Astrocyte (in vitro differentiated cells and primary cell): ENCODE measurements at places on chromosomes 16 and 17. TPM values are rescaled to one million over a fixed set of nuclear protein-coding genes. Genes with fewer than 3 reads are reported as not detected.

DNA sequence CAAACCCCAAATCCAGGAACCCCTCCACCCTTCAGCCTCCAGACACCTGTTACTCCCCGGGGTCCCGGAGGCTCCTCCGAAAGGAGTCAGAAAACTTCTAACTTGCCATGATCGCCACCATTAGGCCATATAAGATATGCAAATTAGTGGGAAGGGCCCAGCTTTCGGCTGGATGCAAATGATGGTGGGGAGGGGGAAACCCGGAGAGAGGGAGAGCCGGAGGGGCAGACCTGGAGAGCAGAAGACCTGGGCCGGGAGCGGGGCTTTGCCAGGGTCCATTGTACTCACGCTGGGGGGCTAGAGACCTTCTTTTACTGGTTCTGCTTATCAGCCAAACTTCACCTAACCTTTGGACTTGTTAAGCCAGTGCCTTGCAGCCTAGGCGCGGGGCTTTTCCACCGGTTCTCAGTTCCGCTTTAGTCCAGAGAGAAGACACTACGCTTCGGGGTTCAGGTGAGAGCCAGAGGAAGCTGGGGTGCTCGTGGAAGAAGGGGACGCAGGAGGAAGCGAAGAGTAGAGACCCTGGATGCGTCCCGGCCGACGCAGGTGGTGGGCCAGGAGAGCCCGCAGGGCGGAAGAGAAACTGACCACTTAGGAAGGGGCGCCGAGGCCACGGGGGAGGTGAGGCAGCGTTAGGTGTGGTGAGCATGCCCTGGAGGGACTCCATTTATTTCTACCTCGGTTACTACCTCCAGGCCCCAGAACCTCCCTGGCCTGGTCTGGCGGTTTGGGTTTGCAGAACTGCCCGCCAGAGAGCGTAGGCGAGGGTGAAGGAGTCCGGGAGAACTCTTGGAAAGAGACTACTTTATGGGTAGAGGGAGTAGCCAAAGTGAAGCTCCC, at the start of gene HNF1B:
TSS of gene HNF1B (minus strand) at position 99 of the 840 bp plus-strand sequence. CDS start 175 bp downstream, outside the sequence.
- DNase-seq, result no peak

The C16orf92 gene
- total RNA-seq, result not detected in 2 replicates

The GLIS2 gene
- 16.5 and 18.9 TPM in 2 replicates for total RNA-seq

- DNase-seq, result no peak
Measured at GRCh38 chr17:80053102-80053501, 16.7 kb downstream of the CCDC40 start.

The SKAP1 gene
- not detected in 2 replicates for total RNA-seq

DNA sequence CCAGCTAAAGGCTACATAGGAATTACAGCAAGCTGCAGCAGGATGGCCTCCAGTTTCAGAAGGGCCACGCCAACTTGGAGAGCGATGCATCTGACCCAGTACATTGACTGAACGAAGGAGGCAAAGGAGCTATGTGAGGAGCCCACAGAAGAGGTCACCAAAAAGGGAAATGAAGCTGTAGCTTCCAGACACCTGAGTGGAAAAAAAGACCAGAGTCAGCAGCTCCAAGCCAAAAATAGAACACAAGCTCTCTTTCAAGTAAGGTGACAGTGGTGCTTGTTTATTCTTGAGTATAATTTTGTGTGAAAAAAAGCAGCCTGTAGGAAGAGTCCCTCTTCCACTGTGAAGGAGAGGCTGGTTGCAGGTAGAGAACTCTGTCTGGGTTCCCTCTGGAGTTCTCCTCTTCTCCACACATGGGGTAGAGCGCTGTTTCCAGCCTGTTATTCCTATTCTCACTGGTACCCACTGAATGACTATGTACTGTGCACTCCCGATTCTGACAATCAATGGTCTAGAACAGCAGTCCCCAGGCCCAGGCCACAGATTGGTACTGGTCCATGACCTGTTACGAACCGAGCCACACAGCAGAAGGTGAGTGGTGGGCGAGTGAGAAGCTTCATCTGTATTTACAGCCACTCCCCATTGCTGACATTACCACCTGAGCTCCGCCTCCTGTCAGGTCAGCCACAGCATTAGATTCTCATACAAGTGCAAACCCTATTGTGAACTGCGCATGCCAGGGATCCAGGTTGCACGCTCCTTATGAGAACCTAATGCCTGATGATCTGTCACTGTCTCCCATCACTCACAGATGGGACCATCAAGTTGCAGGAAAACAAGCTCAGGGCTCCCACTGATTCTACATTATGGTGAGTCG, 15.1 kb downstream of the CCL4 start:
- no peak for DNase-seq

DNA sequence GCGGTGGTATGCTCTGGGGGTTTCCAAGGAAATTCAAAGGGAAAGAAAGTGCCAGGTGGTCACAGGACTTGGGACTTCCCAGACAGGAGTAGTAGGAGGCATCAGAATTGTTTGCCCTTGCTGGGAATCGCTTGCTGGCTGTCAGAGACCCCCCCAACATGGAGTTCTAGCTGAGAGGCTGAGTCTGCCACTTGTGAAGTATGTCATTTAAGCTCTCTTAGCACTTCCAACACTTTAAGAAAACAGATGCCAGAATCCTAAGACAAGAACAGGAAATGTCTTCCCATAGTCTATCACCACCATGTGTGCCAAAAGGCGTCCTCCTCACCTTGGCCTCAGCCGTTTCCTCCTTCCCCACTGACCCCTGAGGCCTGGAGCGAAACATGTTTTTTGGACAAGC, 193.8 kb upstream of the IRX3 start:
- DNase-seq, result no peak
